ENCODE measurements at places on chromosomes 7 and 10.

GRCh38 chr7:4102231-4102841, 579.8 kb upstream of the FOXK1 start:
- no peak for DNase-seq

DNA sequence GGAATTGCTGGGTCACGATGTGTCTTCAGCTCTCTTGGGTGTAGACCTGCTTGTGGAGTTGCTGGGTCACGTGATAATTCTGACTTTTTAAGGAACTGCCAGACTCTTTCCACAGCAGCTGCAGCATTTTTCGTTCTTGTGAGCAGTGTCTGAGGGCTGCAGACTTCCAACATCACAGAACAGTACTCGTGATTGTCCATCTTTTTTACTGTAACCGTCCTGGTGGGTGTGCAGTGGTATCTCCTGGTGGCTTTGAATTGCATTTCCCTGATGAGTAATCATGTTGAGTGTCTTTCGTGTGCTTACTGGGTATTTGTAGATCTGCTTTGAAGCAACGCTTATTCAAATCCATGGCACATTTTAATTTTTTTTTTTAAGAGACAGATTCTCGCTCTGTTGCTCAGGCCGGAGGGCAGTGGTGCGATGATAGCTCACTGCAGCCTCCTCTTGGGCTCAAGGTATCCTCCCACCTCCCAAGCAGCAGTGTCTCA, 22.7 kb downstream of the INPP5A start:
- DNase-seq: no peak

GRCh38 chr7:48259463-48260280, 88.4 kb downstream of the ABCA13 start:
- DNase-seq: no peak

DNA sequence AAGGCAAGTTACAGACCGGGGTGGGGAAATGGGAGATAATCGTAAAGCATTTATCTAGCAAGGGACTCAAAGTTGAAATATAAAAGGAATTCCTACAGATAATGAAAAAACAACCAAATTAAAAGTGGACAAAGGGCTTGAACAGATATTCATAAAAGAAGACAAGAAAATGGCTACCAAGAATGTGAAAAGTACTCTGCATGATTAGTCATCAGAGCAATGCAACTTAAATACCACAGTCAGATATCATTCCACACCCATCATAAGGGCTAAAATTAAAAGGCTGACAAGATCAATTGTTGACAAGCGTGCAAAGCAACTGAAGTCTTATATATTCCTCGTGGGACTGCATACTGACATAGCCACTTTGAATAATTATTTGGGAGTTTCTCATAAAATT, 124.6 kb upstream of the RSU1 start:
- DNase-seq: no peak

DNA sequence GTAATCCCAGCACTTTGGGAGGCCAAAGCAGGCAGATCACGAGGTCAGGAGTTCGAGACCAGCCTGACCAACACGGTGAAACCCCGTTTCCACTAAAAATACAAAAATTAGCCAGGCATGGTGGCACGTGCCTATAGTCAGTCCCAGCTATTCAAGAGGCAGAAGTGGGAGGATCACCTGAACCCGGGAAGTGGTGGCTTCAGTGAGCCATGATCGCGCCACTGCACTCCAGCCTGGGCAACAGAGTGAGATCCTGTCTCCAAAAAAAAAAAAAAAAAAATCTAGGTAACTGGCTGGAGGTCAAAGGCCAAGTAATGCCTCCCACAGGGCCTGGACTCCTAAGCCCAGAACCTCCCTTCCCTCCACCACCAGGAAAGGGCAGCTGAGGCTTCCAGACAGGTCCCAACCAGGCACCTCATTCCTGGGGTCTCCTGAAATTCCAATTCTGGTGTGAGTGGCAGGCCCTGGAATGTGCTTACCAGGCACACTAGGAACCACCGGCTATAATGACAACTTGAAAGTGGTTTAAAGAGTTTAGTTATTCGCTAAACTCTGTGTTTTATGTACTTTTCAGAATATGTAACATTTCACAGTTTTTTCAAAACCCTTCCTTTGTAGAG, 86.9 kb upstream of the TNRC18 start:
- no peak for DNase-seq

- no peak for DNase-seq
These were observed 4.8 kb downstream of the IMPDH1 start for GRCh38 chr7:128404886-128405470.

DNA sequence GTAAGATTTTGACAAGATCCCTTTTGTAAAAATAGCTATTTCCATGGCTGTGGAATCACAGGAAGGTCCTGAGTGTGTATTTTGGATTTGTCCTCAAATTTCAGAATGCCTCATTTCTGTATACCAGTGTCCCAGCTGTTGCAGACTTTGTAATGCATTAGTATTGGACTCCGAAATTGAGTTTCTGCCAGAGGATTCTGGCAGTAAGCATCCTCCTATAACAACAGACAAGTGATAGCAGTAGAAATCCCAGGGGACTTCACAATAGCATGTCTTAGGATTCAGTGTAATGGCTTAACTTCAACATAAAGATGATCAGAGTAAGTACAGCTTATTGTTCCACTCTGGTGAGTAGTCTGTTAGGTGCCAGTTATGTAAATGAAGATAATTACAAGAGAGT, 104.6 kb downstream of the FOXP2 start:
- no peak for DNase-seq

GRCh38 chr7:71511361-71511807, 379.4 kb downstream of the GALNT17 start:
- no peak for DNase-seq

GRCh38 chr7:33901847-33902246, 3.5 kb upstream of the BMPER start:
- no peak for DNase-seq

DNA sequence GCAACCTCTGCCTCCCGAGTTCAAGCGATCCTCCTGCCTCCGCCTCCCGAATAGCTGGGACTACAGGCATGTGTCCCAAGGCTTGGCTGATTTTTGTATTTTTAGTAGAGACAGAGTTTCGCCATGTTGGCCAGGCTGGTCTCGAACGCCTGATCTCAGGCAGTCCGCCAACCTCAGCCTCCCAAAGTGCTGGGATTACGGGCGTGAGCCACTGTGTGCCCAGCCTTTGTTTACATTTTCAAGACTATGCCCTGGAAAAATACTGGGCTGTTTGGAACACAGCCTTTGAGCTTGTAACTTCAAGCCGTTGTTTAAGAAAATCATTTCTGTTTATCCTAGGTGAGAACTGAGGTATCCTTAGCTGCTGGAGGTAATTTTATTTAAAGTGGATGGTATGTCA, 1.9 kb downstream of the ZKSCAN1 start:
- no peak for DNase-seq

GRCh38 chr10:2744547-2745200, 322.7 kb upstream of the PFKP start:
- no peak for DNase-seq

GRCh38 chr7:99290980-99291607, 18.5 kb downstream of the MYH16 start:
- no peak for DNase-seq

GRCh38 chr10:17022466-17022825, 107.2 kb downstream of the CUBN start:
- no peak for DNase-seq

- no peak for DNase-seq
These were observed 11.9 kb upstream of the ERVW-1 start for GRCh38 chr7:92489634-92490033.

DNA sequence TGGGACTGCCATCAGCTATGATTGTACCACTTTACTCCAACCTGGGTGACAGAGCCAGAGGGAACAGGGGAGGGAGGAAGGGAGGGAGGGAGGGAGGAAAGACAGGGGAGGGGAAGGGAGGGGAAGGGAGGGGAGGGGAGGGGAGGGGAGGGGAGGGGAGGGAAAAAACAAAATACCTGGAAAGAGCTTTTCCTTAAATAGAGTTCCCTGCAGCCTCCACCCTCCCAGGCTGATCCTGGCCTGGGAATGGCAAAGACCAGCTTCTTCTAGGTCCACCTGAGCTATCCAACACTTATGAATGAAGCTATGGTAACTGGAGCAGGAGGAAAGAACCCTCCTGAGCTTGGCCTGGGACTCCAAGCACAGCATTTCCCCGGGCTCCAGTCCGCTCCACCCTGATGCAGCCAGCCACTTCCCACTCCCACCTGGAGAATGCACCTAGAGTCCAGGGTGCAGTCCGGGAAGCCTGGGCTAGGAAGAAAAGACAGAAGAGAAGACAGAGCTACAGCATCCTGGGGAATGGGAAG, 66.1 kb downstream of the GRID1 start:
- DNase-seq: no peak

DNA sequence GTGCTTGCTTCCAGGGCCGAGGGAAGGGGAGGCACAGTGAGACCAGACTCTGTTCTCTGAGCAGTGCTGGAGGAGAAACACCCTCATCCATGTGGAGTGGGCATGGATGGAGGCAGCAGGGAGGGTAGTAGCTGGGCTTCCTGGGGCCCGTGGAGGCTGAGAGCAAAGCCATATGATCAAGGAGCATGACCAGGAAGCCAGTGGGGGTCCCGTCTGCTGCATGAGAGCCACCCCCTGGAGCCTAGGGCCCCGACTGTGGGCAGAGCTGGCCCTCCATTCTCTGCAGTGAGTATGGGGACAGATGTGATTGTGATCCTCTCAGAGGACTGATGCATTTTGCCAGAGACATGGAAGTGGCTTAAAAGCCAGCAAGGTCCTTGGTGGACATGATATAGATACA, 61.6 kb downstream of the CCNY start:
- no peak for DNase-seq

DNA sequence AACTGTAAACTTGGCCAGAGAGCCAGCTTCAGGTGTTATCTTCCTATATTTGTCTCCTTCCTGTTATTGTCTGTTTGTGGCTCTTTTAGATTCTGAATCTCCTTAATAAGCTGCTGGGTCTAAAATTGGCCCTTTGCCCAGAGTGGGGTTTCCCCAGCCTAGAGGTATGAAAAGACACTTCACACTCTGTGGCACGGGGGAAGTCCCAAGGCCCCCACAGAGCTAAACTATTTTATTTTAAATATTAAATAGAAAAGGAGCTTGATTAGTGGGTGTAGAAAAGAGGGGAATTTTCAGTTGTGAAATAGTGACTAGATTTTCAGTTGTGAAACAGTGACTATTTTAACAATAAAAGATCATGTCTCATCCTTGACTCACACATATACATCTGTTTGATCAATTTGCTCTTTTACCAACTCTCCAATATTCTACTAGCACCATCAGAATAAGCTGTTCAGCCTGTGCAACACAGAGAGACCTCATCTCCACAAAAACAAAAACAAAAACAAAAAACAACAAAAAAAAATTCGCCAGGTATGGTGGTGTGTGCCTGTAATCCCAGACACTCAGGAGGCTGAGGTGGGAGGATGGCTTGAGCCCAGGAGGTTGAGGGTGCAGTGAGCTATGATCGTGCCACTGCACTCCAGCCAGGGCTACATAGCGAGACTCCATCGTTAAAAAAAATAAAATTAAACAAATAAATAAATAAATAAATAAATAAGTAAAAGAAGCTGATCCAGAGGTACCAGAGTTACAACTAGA, 24.9 kb upstream of the ADO start:
- peak; percentile 89 for DNase-seq

- no peak for DNase-seq
These were observed 176.4 kb downstream of the XPNPEP1 start for GRCh38 chr10:109746861-109747260.

DNA sequence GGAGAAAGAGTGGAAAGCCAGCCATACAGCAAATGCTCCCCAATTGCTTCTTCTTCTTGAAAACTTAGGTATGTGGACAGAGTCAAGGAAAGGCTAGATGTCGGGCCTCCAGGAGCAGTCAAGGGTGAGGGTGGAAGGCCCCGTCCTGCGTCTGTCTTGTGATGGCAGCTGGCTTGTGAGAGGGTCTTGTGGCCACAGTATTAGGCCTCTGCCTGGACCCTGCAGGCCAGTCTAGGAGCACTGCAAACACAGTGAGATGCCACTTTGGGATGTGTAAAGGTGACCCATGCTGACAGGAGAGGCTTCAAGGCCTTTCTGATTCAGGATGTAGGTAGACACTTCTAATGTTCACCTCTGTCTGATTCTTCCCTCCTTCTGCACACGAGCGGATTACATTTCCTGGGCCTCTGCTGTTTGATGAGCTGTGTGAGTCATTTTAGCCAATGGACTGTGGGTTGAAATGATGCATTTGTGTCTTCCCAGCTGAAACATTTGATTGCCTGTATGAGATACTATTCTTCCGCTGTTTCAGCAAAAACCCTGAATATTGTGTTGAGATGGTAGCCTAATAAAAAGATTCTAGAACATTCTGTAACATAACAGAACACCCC, 135.4 kb downstream of the EMX2 start:
- no peak for DNase-seq

- peak; percentile 9 for DNase-seq
These were observed 33.7 kb downstream of the DDC start for GRCh38 chr7:50531401-50531911.

DNA sequence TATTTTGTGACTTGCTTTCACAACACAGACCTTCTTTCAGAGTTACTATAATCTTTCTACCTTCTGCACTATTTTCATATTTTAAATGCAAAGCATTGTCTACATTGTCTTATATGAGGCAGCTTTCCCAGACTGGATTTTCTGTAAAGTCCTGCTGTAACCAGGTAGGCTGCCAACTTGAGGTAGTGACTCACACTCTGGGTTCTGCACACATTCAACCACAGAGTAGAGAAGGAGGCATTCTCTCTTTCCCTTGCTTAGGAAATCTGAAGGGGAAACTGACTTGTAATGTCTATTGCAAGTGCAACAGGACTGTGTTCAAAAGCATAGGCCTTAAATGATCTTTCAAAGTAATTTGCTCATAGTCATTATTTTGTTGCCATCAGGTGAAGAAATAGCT, 461.4 kb downstream of the GRM8 start:
- no peak for DNase-seq

- no peak for DNase-seq
These were observed 806.8 kb downstream of the GRM8 start for GRCh38 chr7:126445991-126446390.

DNA sequence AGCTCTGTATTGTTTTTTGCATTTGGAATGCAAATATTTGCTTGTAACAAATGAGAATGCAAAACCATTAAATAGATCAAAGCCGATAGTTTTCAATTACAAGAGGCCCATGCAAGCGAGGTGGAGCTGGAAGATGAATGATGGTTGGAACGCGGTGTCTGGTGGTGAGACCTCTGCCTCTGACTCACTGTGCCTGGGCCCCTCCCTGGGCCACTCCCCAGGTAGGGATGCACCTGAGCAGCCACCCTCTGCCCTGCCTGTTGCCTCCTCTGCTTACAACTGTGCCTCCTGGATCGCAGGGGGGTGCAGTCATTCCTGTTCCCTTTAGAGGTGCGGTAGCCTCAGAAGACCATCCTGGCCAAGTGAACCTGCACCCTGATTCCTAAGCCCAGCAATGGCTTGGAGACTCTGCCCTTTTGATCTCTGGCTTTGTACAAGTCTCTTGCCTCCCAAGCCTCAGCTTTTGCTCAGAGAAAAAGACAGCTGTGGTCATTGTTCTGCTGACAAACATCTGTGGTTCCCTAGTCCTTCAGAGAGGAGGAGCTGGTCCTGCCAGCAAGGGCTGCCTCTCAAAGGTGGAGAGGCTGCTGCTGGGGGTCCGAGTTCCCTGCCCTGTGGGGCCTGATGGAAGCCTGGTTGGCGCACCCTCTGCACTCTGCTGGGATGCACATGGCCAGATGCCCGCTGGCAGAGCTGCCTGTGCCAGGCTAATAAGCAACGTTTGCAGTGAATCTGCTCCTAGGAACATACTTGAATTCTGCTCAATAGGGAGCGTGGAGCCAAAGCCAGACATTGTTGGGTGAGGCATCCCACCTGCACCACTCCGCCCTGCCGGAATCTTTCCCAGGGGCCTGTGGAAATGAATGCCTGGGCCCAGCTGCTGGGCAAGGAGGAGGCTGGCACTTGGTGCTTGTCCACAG, 126.3 kb upstream of the TCERG1L start:
- no peak for DNase-seq

Data from stimulated activated naive CD4-positive, alpha-beta T cell treated with Interleukin-2 at 50 U/mL for 16 hours (primary cell).